ENCODE measurements at places on chromosomes 7 and 10. TPM values are rescaled to one million over a fixed set of nuclear protein-coding genes. Genes with fewer than 3 reads are reported as not detected.

GRCh38 chr10:44982496-44982895 is 3.9 kb upstream of the DEPP1 start:
- H3K4me1 ChIP-seq = peaks cover 38% of the 10 kb centered on the region
- peaks cover under 1% of the 10 kb centered on the region for H3K36me3 ChIP-seq
- H3K27me3 ChIP-seq = no peaks in the 10 kb centered on the region
- H3K27ac ChIP-seq = no peak overlapping the region
- no peak for DNase-seq
- H3K4me3 ChIP-seq = no peak overlapping the region

DNA sequence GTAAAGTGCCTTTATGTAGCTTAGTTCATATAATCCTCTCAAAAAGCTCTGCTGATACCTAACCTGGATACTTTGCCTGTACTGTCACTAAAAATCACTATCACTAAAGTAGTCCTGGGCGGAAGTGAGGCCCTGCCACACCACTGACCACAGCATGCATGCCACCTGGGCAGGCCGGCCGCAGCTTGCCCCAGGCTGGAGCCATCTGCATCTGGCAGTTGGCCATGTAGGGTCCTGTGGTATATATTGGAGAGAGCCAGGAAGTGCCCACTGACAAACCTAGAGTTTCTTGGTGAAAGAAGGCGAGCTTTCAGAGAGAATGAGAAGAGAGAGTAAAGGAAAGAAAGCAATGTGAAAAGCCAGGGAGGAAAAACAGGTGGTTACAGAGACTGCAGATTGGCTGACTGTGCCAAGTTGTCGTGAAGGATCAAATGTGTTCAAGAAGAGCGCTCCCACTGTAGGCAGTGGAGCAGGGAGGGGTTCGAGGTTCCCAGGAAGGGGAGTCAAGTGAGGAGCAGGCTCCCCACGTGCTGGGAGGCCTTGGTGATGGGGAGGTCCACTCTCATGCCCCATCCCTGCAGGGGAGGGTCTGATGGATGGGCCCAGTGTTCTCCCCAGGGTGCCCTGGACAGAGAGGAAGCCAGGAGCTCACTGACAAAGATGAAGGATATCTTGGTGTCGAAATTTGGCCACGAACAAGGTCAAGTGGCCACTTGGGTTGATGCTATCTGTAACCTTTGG is 13.6 kb downstream of the LOXL4 start:
- H3K36me3 ChIP-seq = peaks cover 8% of the 10 kb centered on the region
- DNase-seq = no peak
- no peak overlapping the region for H3K27ac ChIP-seq
- no peak overlapping the region for H3K4me3 ChIP-seq
- H3K27me3 ChIP-seq = no peaks in the 10 kb centered on the region

GRCh38 chr10:52215745-52216361 is 98.2 kb upstream of the DKK1 start:
- no peaks in the 10 kb centered on the region for H3K36me3 ChIP-seq
- H3K4me3 ChIP-seq = no peak overlapping the region

DNA sequence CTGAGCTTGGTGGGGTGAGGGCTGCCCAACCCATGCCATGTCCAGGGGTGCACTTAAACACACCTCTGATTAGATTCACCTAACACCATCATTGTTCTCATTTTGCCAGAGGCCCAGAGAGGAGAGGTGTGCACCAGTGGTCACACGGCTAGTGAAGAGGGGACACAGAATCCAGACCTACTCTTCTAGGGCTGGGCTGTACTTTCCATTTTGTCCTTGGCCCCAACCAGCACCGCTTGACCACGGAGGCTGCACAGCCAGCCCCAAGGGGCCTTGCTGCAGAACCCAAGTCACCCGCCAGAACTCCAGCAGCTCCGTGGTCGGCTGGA is 246 bp upstream of the WDFY4 start:
- H3K27me3 ChIP-seq = peaks cover 3% of the 10 kb centered on the region
- no peak overlapping the region for H3K27ac ChIP-seq
- H3K4me3 ChIP-seq = no peak overlapping the region
- H3K4me1 ChIP-seq = no peaks in the 10 kb centered on the region
- H3K36me3 ChIP-seq = no peaks in the 10 kb centered on the region
- DNase-seq = no peak

DNA sequence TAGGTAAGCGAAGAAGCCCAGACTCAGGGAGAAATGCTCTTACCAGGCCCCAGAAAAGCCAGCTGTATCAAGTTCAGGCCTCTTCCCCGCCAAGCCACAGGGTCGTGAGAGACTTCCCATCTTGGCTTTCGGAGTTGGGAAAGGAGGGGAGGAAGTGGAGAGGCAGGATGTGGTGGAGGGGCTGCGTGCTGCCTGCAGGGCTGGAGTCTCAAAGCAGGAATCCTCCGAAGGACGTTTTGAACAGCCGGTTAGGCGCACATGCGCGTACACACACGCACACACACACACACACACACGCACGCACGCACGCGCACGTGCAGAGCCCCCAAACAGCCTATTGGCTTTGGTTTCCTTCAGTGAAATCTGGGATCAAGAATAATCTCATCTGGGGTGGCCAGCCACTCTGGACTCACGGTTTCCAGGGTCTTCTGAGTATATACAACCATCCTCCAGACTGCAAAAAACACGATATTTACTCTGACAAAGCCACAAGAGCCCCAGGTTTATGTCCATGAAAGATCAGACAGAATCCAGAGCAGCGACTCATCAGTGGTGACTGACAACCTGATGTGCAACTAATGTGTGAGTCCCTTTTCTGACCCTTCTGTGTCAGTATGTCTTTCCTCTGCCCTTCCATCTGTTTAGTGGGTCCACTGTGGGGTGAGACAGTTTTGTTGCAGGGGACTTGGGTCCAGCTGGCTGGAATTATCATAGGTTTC is 115.0 kb upstream of the ZNF438 start:
- H3K27ac ChIP-seq = peak overlapping the region; percentile 68
- H3K36me3 ChIP-seq = no peaks in the 10 kb centered on the region
- no peaks in the 10 kb centered on the region for H3K27me3 ChIP-seq
- no peak overlapping the region for H3K4me3 ChIP-seq
- DNase-seq = peak; percentile 88
- peaks cover 14% of the 10 kb centered on the region for H3K4me1 ChIP-seq

GRCh38 chr7:124428781-124429180 is 336.8 kb downstream of the GPR37 start:
- no peaks in the 10 kb centered on the region for H3K4me1 ChIP-seq
- H3K27ac ChIP-seq = no peak overlapping the region
- no peak overlapping the region for H3K4me3 ChIP-seq
- DNase-seq = no peak
- H3K27me3 ChIP-seq = no peaks in the 10 kb centered on the region

DNA sequence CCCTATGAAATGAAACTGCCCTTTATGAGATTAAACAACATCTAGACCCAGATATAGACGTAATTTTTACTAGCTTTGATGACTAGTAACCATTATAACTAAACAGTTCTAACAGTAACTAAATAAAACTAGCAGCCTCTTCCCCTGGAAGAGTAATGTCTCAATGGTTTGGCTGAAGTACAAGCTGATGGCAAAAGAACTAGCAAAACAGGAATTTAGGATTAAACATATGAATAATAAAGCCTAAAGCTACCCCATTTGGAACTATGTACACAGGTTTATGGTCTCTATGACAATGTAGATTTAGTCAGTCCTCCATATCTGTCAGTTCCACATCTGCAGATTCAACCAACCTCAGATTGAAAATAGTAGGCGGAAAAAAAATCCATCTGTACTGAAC is 6.4 kb downstream of the DPY19L1 start:
- no peak overlapping the region for H3K27ac ChIP-seq
- no peaks in the 10 kb centered on the region for H3K27me3 ChIP-seq
- no peak for DNase-seq

DNA sequence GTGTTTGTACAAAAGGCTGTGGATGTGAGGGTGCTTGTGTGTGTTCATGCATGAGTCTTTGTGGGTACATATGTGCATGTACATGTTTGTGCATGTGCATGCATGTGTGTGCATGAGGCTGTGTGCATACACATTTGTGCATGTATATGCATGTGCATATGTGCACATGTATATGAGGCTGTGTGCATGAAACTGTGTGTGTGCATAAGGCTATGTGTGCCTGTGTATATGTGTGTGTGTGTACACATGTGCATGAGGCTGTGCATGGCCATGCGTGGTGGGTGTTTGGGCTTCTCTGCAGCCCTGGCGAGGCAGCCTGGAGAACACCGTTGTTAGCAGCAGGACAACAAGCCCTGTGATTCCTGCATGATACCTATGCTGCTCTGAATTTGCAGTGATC is 207.7 kb upstream of the ADCY1 start:
- no peak overlapping the region for H3K4me3 ChIP-seq
- no peaks in the 10 kb centered on the region for H3K36me3 ChIP-seq
- H3K27me3 ChIP-seq = peaks cover 4% of the 10 kb centered on the region

The TMEM213 gene
- not detected for total RNA-seq

- no peak for DNase-seq
- no peaks in the 10 kb centered on the region for H3K4me1 ChIP-seq
- no peak overlapping the region for H3K4me3 ChIP-seq
- H3K27me3 ChIP-seq = no peaks in the 10 kb centered on the region
Measured at GRCh38 chr7:77935652-77936348, 137.2 kb downstream of the PHTF2 start.

DNA sequence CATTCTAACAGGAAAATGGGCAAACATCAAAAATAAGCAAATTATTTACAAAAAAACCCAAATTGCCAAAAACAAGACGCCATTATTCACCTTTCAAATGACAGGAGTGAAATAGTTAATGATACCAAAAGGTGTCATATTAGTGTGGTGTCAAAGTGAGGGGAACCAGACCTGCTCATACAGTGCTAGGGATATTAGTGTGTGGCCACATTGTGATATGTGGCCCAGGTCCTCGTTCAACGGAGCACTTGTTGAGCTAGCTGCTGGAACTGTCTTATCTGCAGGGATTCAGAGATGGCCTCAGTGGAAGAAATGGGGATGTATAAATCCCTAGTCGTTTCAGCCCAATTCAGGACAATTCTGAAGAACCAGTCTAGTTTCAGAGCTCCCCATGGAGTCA is 41.2 kb downstream of the GPR85 start:
- no peak for DNase-seq
- no peak overlapping the region for H3K4me3 ChIP-seq
- no peaks in the 10 kb centered on the region for H3K36me3 ChIP-seq
- no peaks in the 10 kb centered on the region for H3K4me1 ChIP-seq
- H3K27me3 ChIP-seq = no peaks in the 10 kb centered on the region
